NCI-H1694 (cell line): ENCODE measurements at places on chromosomes 3 and 15.
A peak's percentile ranks its signal among the peaks of the same experiment; 100 is the strongest.

DNA sequence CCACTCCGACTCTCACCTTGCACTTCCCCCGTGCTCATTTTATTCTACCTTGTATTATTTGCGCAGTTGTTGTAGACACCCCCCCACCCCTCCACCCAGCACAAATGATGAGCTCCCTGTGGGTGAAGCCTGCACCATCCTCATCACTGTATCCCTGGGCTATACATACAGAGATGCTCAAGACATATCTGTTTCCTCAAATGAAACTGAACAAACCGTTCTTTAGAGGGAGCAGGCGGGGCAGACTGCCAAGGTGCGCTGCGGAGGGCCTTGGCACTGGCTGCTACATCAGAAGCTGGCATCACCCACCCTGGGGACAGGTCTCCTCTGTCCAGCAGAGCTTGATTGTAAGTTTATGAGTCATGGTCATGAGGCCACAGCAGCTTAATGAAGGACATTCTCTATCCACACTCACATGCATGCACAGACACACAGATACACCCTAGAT is 29.0 kb downstream of the ADCY5 start:
- DNase-seq: no peak

- no peak for DNase-seq
Measured at GRCh38 chr3:58039601-58040000, 31.4 kb downstream of the FLNB start.

GRCh38 chr3:139227165-139227564 is 116.7 kb upstream of the MRPS22 start:
- peak; percentile 4 for DNase-seq

DNA sequence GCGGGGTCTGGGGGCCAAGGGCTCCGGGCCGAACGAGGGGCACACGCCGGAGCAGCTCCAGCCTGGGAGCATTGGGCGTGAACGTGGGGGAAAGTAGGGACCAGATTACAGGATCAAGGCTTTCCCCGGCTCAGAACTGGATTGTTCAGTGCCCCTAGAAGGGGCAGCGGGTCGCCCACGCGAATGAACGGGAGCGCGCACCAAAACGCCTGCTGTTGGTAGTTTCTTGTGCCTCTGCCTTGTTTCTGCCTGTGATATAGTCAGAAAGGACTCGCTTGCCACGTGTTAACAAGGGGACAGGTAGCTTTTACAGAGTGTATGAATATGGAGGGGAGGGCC is 1.1 kb downstream of the CASR start:
- no peak for DNase-seq

GRCh38 chr3:2945121-2945520 is 165.1 kb downstream of the IL5RA start:
- DNase-seq: no peak
